SIG-M5 (cell line): ENCODE measurements at places on chromosomes 11 and 22.

- no peak for DNase-seq
Measured at GRCh38 chr11:109641549-109641948, 219.6 kb downstream of the C11orf87 start.

DNA sequence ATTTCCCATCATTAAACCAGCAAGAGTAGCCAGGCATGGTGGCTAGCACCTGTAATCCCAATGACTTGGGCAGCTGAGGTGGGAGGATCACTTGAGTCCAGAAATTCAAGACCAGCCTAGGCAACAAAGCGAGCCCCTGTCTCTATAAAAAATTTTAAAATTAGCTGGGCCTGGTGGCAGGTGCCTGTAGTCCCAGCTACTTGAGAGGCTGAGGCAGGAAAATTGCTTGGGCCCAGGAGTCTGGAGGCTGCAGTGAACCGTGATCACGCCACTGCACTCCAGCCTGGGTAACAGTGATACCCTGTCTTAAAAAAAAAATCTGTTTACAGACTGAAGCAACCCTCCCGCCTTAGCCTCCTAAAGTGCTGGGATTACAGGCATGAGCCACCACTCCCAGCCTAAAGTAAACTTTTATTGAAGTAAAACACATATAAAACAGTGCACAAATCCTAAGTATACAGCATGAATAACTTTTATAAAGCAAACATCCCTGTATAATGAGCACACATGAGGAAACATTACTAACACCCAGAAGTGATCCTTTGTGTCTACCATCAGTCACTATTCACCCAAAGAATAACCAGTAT is 12.6 kb downstream of the UCP3 start:
- no peak for DNase-seq

GRCh38 chr22:41695211-41695610 is 4.1 kb upstream of the MEI1 start:
- DNase-seq = no peak

DNA sequence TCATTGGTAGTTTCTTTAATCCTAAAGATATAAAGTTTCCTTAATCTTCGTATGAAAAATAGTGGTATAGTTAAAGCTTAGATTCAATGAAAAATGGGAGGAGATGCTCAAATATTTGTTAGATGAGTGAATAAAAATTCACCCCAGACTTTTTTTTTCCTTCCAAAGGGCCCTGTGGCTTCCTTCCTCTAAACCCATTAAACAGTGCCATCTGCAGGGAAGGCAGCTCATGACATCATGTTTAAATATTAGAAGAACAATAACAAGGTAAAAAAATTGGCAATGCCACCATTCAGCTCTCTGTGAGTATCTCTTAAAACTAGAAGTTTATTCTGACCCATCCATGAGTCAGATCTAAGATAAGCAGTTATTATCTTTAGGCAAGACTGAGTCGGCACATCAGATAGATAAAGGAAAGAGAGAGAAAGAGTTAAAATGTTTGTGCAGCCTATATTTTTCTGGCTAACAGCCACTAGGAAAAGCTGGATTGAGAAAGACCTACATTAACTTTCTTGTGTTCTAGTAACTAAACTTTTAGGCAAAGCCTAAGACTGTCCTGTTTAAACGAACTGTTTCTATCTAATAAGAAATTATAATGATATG is 19.1 kb upstream of the OOSP1 start:
- no peak for DNase-seq

GRCh38 chr11:37804666-37805065 is 1206.6 kb upstream of the RAG2 start:
- no peak for DNase-seq

- no peak for DNase-seq
Measured at GRCh38 chr22:37503183-37503683, 16.0 kb downstream of the CARD10 start.
